ENCODE measurements at places on chromosomes 11 and 22.

- DNase-seq: no peak
Measured at GRCh38 chr22:48755059-48755949, 1072.4 kb downstream of the BRD1 start.

DNA sequence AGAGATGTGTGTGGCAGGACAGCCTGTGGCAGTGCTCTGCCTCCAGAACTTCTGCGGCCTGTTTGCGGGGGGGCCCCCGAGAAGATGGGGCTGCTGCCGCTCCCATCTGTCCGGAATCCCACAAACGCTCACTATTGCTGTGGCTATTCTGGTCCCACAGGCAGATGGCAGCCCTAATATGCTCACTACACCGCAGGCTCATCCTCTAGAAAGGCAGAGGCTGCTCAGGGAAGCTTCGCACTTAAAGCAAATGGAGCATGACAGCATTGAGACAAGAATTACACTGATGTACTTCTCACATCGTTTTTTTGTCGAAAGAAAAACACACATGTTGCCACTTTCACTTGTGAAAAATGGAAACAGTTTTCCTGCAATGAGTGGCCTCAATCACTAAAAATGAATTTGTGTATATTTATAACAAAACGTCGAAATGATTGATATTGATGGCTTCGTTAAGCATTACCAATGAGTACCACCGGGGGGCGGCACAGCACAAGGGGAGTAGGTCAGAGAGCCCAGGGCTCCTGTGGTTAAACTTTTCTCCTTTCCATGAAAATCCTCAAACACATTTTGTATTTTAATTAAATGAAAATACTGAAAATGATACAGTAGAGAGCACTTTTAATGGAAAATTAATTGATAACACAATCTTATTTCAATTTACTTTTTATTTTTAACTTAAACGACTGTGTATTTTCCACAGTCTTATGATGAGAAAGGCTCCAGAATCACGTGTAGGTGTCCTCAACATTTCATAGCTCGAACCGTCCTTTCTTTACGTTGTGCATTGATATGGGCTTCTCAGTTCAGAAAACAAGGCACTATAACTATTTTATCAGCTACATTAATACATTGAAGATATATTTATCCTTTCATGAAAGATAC lies 69.1 kb downstream of the CTTN start:
- DNase-seq: peak; percentile 29

DNA sequence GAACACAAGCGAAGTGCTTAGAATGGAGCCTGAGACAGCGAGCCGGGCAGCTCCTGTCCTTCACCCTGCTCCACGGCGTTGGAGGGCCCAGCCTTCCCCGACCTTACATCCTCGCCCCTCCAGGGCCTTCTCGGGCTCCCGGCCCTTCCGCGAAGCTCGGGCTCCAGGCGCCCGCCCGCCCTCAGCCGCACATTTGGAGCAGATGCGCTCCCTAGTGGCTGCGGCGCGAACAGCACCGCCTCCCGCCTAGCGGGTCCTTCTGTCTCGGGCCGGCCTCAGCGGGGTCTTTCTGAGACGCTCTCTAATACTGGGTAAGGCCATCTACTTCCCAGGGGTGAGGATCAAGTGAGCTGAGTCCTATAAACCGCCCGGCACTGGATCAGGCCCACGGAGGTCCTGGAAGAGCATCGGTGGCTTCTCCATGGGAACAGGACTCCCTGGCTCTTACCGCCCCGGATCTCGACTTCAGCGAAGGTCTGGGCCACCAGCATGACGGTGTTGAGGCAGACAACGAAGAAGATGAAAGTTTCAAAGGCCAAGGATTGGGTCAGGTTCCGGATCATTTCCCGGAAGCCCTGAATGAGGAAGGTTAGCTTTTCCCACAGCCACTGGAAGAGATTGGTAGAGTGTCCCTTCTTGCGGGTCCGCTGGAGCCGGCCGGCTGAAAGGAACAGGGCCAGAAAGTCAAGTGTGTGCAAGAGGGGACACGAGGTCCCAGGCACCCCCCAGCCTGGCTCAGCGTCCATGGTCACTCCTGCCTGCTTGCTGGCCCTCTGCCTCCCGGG lies 3.7 kb downstream of the CATSPER1 start:
- DNase-seq: peak; percentile 24

- no peak for DNase-seq
Measured at GRCh38 chr11:620201-620600, 4.5 kb upstream of the IRF7 start.

- DNase-seq: peak; percentile 74
Measured at GRCh38 chr22:36856121-36856791, 4.5 kb upstream of the NCF4 start.

Measured in HFFc6 (cell line).